ENCODE measurements at places on chromosomes 4 and X.

GRCh38 chrX:131577413-131577812 lies 33.5 kb downstream of the OR13H1 start:
- DNase-seq = no peak

DNA sequence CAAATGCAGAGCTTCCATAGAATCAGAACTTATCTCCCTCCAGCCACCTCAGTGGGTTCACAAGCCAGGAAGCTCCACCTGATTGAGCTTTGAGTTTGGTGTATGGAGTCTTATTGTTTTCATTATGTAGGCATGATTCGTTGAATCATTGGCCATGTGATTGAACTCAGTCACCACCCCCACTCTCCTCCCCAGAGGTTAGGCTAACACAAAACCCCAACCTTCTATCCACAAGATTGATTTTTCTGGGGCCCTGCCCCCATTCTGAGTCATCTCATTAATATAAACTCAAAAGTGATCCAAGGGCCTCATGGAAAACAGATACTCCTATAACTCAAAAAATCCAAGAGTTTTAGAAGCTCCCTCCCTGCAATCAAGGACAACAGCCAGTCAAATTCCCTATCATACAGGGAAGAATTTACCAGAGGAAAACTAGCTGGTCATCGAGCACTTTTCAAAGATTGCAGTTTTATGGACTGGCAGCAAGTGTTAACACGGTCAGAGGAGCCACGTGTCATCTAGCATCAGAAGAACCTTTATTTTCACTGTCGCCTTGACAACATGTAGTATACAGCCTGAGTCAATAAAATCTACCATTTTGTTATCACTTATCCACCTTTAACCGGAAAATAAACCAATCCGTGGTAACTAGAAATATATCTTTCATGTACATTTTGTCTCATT lies 35.9 kb upstream of the GUCY1B1 start:
- DNase-seq = no peak

GRCh38 chr4:106803083-106803482 lies 233.0 kb downstream of the DKK2 start:
- DNase-seq = no peak

GRCh38 chr4:74440356-74440755 lies 4.6 kb upstream of the AREG start:
- no peak for DNase-seq

GRCh38 chrX:70313503-70313902 lies 23.6 kb downstream of the KIF4A start:
- DNase-seq = no peak

DNA sequence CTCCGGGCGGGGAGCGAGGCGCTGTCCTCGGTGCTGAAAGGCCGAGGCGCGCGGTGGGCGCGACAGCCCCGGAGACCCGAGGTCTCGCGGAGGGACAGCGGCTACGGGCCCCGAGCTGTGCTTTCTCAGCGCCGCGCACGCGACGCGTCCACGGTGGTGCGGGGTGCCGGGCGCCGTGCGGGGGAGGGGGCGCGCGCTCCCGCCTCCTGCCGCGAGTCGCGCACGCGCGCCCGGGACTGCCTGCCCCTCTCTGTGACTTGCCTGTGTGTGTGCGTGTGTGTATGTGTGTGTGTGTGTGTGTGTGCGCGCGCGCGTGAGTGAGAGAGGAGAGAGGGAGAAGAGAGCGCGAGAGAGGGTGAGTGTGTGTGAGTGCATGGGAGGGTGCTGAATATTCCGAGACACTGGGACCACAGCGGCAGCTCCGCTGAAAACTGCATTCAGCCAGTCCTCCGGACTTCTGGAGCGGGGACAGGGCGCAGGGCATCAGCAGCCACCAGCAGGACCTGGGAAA lies at the start of gene GRIA2:
TSS of gene GRIA2 (plus strand) at position 358 of the 511 bp plus-strand sequence. CDS start 315 bp downstream, outside the sequence.
- DNase-seq = peak; percentile 42

GRCh38 chr4:83207497-83208101 lies 77.0 kb downstream of the COQ2 start:
- no peak for DNase-seq

- DNase-seq = no peak
Observed at GRCh38 chrX:53286171-53286570, 4.8 kb upstream of the IQSEC2 start.

DNA sequence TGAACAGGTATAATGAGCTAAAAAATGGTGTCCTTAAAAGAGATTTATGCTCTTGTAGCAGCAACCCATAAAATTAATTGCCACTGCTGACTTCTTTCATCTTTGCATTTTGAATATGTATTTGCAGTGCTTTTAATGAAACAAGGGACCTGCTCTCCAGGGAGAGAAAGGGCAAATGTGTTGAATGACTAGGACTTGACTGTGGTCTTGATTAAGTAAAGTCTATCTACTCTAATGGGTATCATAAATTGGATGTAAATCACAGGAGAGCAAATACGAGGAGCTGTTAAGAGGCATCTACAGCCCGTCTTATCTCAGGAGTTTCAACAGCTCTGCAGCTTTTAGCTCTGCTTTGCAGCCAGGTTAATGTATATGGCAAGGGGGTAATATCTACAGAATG lies 216.4 kb downstream of the PALLD start:
- no peak for DNase-seq

GRCh38 chr4:185794637-185795036 lies 17.4 kb downstream of the SORBS2 start:
- no peak for DNase-seq

- no peak for DNase-seq
Observed at GRCh38 chrX:26032111-26032912, 105.8 kb upstream of the MAGEB18 start.

DNA sequence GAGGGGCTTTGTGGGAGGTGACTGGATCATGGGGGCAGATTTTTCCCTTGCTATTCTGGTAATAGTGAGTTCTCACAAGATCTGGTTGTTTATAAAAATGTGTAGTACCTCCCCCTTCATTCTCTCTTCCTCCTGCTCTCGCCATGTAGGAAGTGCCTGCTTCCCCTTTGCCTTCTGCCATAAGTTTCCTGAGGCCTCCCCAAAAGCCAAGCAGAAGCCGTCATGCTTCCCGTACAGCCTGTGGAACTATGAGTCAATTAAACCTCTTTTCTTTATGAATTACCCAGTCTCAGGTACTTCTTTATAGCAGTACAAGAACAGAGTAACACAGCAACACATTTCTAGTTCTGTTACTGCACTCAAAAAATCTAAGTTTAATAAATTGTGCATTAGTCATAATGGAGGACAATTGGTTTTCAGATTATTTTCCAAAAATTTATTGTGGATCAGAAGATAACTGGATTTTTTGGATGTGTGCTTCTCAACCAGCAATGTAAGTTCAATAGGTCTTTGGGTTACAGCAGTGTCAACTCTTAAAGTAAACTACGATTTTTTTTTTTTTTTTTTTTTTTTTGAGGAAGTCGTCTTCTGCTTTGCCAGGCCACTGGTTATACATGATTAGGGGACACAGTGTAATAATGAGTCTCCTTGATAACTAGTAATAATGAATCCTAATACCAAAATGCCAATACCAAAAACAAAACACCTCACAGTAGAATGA lies 69.9 kb downstream of the CHIC2 start:
- no peak for DNase-seq

- DNase-seq = no peak
Observed at GRCh38 chr4:110224812-110225211, 26.4 kb upstream of the ELOVL6 start.

GRCh38 chrX:108582151-108582550 lies 142.5 kb downstream of the COL4A5 start:
- DNase-seq = no peak

DNA sequence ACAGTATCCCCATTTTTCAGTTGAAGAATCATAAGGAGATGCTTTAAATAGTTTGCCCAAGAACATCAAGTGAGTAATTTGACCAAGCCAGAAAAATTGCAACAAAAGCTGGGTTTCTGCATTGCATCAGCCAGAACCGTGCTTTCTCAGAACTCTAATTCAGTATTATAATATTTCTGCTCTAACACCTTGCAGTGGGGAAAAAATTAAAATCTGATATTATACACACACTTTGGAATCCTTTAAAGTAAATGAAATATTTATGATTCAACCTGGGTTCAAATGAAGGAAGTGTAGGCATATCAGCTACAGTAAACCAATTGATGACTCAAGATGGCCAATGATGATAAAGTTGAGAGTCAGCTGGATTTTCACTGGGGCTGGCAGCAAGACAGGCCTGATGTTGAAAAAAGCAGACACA lies 387.6 kb upstream of the ZFP42 start:
- no peak for DNase-seq

GRCh38 chr4:155353923-155354540 lies 22.7 kb downstream of the MAP9 start:
- DNase-seq = no peak

DNA sequence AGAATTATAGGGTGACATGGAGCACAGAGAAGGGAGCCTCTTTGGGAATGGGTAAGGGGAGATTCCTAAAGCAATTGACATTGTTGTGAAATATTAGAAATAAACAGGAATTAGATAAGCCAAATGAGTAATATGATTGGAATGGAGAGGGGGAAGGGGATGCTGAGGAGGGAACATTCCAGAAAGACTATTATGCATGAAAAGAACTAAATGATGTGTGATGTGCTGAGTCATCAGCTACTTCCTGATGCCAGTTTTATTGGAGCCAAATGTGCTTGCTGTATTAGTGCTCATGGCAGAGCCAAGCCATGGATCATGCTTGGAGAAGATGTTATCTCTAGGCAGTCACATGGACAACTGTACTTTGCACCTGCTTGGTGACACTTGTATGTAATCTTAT lies 189.0 kb upstream of the HCCS start:
- no peak for DNase-seq

DNA sequence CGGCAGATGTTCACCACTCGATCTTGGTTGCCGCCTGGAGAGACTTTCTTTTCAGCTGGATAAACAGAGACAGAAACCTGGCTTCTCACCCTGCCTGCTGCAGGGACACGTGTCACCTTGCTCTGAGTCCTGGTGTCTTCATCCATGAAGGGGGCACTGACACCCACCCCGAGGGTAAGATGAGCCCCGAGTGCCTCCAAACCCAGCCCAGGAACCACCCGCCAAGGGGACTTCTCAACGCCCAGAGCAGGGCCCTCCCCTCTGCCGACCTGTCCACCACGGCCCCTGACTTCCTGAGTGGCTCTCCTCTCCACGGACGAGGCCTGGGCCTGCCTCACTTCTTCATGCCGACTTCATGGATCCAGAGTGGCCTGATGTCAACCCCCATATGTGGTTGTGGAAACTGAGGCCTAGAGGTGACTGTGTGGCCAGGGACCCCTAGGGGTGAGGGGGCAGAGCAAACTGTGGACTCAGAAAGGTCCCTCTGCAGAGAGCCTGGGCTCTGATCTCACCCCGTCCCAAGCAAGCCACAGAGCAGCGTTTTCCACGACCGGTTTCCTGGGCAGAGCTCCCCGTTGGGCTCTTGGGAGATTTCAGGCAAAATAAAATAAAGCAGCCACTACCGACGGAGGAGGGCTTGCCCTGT lies 5.1 kb downstream of the ADRA2C start:
- DNase-seq = no peak

DNA sequence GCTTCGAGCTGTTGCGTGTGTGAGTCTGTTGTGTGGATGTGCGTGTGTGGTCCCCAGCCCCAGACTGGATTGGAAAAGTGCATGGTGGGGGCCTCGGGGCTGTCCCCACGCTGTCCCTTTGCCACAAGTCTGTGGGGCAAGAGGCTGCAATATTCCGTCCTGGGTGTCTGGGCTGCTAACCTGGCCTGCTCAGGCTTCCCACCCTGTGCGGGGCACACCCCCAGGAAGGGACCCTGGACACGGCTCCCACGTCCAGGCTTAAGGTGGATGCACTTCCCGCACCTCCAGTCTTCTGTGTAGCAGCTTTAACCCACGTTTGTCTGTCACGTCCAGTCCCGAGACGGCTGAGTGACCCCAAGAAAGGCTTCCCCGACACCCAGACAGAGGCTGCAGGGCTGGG lies 8.4 kb downstream of the SLC6A8 start:
- DNase-seq = no peak

GRCh38 chr4:80419946-80420345 lies 84.4 kb downstream of the CFAP299 start:
- no peak for DNase-seq

DNA sequence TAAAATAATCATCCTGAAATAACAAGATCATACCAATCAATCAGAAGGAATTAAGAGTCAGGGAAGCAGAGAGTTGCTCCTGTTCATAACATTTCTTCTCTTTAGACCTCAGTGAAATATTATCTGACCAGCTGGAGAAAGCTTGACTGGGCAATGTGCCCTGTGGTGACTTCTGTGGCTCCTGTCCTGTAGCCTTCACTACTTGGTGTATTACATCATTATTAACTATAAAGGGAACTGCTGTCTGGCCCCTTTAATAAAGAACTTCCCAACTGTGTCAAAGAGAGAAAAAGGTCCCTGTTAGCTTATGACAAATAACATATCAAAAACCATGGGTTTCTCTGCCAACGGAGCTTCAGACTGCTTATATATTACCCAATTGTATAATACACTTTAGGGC lies 18.0 kb downstream of the OPHN1 start:
- no peak for DNase-seq

DNA sequence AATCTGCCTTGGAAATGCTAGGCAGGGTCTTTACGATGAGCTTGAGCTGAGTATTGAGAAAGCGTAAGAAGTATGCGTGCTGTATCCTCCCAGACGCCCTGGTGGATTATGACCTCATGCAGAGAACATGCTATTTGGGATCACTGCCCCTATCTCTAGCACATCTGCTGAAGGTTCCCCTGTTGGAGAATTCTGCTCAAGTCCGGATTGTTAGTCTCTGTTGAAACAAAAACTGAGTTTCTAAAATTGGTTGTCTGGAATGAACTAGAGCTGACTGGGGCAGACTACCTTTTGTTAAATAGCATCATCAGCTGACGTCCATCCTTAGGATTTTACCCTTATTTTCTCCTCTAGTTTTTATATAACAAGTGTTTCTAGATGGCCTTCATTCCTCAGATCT lies 7.5 kb downstream of the FHDC1 start:
- no peak for DNase-seq

DNA sequence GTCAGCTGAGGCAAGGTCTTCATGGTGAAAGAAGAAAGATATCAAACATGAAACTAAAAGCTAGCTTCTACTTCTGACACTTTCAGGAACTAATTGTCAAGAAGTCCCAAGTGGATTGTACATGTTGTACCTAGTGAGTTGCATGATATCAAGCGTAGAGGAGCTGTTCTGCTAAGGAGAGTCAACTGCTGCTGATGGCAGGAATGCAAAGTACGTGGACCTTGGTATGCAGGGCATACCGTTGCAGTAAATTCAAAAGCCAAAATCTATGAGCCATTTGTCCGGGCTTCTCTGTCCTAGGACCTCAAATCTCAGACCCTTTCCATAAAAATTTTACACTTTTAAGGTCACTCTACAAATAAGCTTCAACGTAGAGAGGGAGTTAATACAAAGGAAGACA lies 446.2 kb downstream of the KCTD8 start:
- DNase-seq = no peak

Measured in GM13976 (cell line).